ENCODE measurements at places on chromosomes 7 and 10. TPM values are rescaled to one million over a fixed set of nuclear protein-coding genes. Genes with fewer than 3 reads are reported as not detected.

CYP2C19 gene
- not detected for total RNA-seq

- no peaks in the 10 kb centered on the region for H3K36me3 ChIP-seq
- DNase-seq = no peak
- H3K4me1 ChIP-seq = no peaks in the 10 kb centered on the region
- peaks cover 4% of the 10 kb centered on the region for H3K27me3 ChIP-seq
Observed at GRCh38 chr10:1208366-1209311, 152.5 kb downstream of the WDR37 start.

DNA sequence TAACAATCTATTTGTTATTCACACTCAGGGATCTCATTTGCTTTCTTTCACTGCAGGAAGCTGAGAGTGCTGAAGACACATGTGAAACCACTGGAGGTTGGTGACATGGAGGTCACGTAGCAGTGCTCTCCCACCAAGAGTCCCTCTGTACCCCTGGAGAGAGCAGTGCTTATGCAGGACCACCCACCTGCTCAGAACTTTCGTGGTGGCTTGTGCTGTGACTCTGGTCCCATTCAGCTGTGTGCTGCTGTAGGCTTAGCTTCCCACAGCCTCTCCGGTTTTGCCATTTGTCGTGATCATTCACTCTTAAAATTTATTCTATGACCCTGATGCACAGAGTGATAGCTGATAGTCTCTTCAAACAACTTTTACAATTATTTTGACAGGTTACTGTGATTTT, 96.0 kb upstream of the RSU1 start:
- no peaks in the 10 kb centered on the region for H3K27me3 ChIP-seq
- no peak for DNase-seq
- no peak overlapping the region for H3K27ac ChIP-seq
- H3K4me1 ChIP-seq = peaks cover 2% of the 10 kb centered on the region
- peaks cover 8% of the 10 kb centered on the region for H3K36me3 ChIP-seq

- no peak for DNase-seq
- no peak overlapping the region for H3K4me3 ChIP-seq
- H3K27me3 ChIP-seq = peaks cover 6% of the 10 kb centered on the region
- H3K27ac ChIP-seq = no peak overlapping the region
- H3K4me1 ChIP-seq = no peaks in the 10 kb centered on the region
Observed at GRCh38 chr10:118793545-118793944, 38.8 kb upstream of the CACUL1 start.

EPHB6 gene
- 15.1 TPM for total RNA-seq

DNA sequence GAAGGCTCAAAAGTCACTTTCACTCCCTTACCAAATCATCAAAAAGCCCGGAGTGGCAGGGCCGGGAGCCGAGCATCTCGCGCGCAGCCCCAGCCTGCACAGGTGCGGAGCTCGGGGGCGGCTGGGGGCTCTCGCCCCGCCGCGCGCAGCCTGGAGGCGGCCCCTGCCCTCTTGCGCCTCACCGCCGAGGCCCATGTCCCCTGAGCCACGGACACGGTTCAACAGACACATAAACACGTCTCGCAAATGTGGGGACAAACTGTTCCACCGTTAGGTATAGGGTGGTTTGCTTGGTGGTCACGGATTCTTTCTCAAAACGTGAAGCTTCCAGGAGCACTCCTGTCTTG, 700 bp downstream of the GSAP start:
- peak overlapping the region; percentile 52 for H3K4me3 ChIP-seq
- H3K36me3 ChIP-seq = no peaks in the 10 kb centered on the region
- H3K27ac ChIP-seq = peak overlapping the region; percentile 25
- H3K4me1 ChIP-seq = peaks cover 41% of the 10 kb centered on the region

GRCh38 chr10:110023785-110024465, 16.1 kb downstream of the ADD3 start:
- no peaks in the 10 kb centered on the region for H3K27me3 ChIP-seq
- peaks cover 5% of the 10 kb centered on the region for H3K36me3 ChIP-seq
- peaks cover 66% of the 10 kb centered on the region for H3K4me1 ChIP-seq

TSPAN12 gene
- not detected for total RNA-seq

ZPBP gene
- total RNA-seq = not detected

DNA sequence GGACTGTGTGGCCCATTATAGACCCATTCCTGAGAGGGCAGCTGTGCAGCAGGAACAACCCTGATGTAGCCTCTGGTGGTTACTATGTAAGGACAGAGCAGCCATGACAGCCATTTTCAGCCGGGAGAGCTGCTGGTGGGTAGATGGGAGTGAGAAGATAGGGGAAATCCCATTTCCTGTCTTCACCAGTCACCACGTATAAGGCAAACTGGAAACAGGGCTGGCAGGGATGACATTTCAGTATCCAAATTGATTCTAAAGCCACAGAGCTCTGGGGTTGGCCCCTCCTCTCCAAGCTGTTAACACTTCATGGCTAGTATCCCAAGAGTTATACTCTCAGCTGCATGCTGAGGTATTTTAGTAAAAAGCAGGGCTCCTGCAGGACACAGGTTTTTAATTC, 15.2 kb upstream of the FZD1 start:
- H3K4me3 ChIP-seq = no peak overlapping the region
- no peak overlapping the region for H3K27ac ChIP-seq
- DNase-seq = no peak
- H3K4me1 ChIP-seq = no peaks in the 10 kb centered on the region

DNA sequence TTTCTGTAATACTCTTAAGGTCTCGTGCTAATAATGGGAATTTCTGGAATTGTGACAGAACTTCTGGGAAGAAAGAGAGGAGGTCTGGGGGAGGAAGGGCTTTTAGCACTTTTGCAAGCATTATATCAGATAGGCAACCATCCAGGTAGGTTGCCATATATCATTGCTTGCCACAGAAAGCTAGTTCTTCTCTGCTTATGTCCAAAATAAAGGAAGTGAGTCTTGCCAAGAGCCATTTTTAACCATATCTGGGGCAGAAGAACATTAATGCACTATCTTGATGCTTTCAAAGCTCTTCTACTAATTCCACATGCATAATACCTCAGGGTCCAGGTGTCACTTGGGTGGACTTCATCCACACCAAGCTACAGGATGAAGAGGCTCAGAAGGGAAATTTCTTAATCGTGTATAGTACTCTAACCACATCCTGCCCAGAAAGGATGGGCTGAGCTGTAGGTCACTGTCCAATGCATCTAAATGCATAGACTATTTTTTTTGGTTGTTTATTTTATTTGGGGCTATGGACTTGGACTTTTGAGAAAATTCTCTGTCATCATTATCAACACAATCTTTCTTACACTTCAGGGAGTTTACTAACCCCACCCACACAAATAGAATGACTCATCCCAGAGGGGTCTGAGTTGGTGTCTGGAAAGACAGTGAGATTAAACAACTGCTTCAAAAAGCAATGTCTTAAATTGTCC, 68.9 kb upstream of the ADO start:
- H3K27me3 ChIP-seq = peaks cover 3% of the 10 kb centered on the region
- H3K36me3 ChIP-seq = no peaks in the 10 kb centered on the region
- peaks cover 13% of the 10 kb centered on the region for H3K4me1 ChIP-seq
- no peak overlapping the region for H3K4me3 ChIP-seq
- no peak overlapping the region for H3K27ac ChIP-seq

- no peak overlapping the region for H3K27ac ChIP-seq
- H3K36me3 ChIP-seq = no peaks in the 10 kb centered on the region
- H3K4me3 ChIP-seq = no peak overlapping the region
- H3K4me1 ChIP-seq = no peaks in the 10 kb centered on the region
- peaks cover 19% of the 10 kb centered on the region for H3K27me3 ChIP-seq
- no peak for DNase-seq
Observed at GRCh38 chr10:122034149-122034756, 45.3 kb downstream of the TACC2 start.

Measured in activated CD4-positive, alpha-beta T cell treated with anti-CD3 and anti-CD28 coated beads for 36 hours (primary cell).